Activated CD4-positive, alpha-beta memory T cell treated with anti-CD3 and anti-CD28 coated beads for 36 hours (primary cell): ENCODE measurements at places on chromosomes 3 and 15. TPM values are rescaled to one million over a fixed set of nuclear protein-coding genes. Genes with fewer than 3 reads are reported as not detected.
A peak's percentile ranks its signal among the peaks of the same experiment; 100 is the strongest.

DNA sequence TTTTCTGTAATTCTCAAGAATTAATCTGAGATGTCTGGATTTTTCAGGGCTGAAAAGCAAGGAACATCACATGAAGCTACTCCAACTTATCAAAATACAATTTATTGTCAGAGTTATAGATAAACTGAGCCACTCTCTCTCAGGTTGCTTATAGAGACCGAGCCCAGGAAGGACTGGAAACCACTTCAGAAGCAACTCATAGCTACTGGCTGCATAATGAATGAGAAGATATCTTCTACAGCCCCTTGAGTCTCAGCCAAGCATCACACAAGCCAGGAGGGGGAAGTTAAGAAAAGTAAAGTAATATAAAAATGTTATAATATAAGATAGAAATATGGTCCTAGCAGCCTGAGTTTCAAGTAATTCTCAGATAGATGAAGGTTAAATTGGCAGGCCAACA is 186.0 kb downstream of the TNIK start:
- no peak for DNase-seq

DNA sequence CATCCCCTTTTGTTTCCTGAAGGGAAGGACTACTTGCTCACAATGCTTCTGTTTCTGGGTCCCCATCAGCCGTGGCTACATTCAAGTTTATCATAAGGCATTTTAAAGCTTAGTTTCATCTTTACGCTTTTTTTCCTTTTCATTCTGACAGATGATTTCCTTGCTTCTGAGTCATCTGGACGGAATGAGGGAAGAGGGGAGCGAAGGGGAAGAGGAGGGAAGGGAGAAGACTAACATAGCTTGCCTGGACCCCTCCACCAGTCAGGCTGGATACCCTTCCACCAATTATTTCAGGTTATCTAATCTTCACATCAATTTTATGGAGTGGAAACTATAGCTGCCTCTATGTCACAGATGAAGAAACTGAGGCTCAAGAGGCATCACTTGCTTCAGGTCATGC is 27.6 kb downstream of the FAM3D start:
- DNase-seq = no peak

GRCh38 chr3:127734754-127735473 is 62.2 kb downstream of the ABTB1 start:
- DNase-seq = no peak

DNA sequence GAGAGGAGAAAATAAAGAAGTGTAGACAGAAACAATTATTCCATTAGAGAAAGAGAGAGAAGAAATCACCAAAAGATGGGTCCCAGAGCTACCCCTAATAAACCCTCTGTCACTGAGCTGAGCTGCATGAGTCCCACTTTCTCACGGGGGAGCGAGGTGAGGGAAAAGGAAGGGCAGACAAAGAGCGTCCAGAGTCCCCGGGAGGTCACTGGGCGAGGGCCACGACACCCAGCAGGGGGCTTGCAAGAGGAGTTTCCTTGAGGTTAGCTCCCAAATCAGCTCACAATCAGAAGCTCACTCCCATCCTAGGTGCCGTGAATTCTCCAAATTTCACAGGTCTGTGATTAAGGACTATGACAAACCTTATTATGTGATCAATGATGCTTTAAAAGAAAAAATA is 62.3 kb downstream of the XXYLT1 start:
- no peak for DNase-seq

- DNase-seq = no peak
Observed at GRCh38 chr3:50357481-50357880, 1.8 kb downstream of the TMEM115 start.

GRCh38 chr15:31151301-31152233 is 50.0 kb upstream of the TRPM1 start:
- no peak for DNase-seq

DNA sequence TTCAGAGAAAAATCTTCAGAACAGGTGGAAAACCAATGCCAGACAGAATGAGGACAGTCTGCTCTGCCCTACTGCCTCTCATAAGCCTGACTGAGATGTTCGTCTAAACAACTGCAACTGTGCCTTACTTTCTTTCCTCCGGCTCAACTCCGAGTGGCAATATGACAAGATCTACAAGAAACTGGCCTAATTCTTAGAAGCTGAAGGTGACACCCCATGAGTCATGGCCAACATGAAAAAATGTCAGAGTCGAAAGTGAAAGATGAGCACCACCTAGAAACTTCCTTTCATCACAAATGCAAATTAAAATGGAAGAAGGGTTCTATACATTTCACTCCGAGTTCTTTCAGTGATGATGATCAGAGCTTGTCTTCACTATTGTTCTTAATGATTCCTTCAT is 12.9 kb downstream of the PCYT1A start:
- peak; percentile 81 for DNase-seq

GRCh38 chr3:171306631-171307030 is 153.6 kb downstream of the TNIK start:
- DNase-seq = no peak

DNA sequence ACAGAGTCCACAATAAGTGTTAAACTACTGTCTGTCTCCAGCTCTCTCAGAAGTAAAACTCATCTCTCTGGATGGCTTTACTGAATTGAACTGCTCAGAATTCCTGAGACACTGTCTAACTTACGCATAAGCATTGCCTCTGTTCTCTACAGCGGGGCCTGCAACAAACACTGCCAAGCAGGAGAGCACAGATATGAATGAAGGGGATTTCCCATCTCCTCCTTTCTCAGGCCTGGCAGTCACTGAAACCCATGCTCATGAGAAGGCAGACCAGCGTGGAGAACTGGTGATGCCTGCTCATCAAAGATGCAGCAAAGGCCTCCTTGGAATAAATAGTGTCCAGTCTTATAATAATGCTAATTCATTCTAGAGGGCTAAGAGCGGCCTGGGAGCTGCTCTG is 10.3 kb downstream of the RASGRP1 start:
- peak; percentile 72 for DNase-seq

- DNase-seq = no peak
Observed at GRCh38 chr15:65091946-65092770, 15.6 kb downstream of the KBTBD13 start.

DNA sequence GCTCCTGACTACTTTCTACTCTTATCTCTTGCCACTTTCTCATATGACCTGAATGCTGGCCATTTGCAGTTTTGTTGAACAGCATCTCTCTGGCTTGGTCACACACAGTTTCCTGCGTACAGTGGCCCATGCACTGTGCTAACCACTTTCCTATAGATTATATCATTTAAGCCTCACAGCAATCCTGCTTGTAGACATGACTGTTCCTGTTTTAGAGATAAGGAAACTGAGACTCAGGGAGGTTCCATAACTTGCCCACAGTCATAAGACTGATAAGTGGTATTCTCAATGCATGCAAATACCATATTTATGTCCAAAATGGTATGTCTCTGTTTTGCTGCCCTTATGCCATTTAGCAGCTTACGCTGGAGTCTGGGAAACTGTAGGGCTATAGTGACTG is 229.5 kb downstream of the NR1D2 start:
- DNase-seq = no peak

DNA sequence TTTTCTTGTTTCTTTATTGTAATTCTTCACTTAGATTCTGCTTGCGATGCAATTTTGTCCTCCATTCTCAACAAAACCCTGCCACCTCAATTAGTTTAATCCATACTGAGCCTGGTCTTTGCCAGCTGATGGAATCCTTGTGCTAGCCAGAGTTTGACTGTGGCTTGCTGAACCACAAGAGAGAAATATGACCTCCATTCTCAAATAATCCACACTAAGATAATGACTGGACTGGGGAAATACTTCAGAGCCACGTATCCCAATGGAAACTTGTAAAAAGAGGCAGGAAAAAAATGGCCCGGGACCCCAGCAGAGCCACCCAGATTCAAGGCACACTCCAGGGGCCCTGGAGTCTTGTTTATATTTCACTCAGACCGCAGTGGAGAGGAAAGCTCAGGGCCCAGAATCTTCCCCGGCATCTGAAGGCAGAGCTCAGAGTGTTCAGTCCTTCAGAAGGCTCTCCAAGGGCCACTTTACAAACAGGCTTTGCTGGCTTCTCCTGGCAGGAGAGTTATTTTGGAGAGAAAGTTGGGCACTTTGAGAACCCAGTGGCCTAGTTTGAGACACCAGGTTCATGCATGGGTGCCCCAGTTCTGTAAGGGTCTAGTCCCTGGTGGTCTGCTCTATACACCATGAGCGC is 62.7 kb downstream of the SSUH2 start:
- no peak for DNase-seq

- DNase-seq = peak; percentile 63
Observed at GRCh38 chr15:51621936-51622603, 501 bp downstream of the DMXL2 start.

GRCh38 chr3:186060222-186060621 is 48.7 kb downstream of the ETV5 start:
- peak; percentile 43 for DNase-seq

GRCh38 chr15:77629070-77630030 is 3.4 kb downstream of the LINGO1 start:
- no peak for DNase-seq

GRCh38 chr3:169574531-169574930 is 89.0 kb downstream of the MECOM start:
- no peak for DNase-seq

GRCh38 chr3:196117809-196118208 is 35.9 kb upstream of the TFRC start:
- DNase-seq = no peak

The CPNE9 gene
- not detected for total RNA-seq

The ABCC5 gene
- total RNA-seq = 13.3 TPM

The ARGFX gene
- not detected for total RNA-seq

The EXOSC7 gene
- total RNA-seq = 55.7 TPM

The CCDC39 gene
- not detected for total RNA-seq
